NCI-H2029 (cell line): ENCODE measurements at places on chromosomes 16 and 17.

DNA sequence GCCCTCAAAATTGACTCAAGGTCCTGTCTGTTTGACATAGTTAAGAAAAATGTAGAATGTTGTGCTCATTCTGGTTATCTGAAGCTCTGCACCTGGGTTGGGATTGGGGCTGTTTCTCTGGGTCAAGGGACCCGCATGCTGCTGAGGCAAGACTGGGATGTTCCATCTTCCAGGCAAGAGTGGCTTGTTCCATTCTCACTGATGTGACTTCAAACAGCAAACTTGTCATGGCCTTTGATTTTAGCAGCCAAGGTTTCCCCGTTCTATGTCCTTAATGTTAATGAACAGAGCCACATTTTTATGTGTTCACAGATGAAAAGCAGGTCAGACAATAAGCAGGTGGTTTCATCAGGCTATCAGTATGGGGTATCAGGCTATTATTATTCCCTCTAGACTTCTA lies 25.7 kb downstream of the ST6GALNAC1 start:
- no peak for DNase-seq

DNA sequence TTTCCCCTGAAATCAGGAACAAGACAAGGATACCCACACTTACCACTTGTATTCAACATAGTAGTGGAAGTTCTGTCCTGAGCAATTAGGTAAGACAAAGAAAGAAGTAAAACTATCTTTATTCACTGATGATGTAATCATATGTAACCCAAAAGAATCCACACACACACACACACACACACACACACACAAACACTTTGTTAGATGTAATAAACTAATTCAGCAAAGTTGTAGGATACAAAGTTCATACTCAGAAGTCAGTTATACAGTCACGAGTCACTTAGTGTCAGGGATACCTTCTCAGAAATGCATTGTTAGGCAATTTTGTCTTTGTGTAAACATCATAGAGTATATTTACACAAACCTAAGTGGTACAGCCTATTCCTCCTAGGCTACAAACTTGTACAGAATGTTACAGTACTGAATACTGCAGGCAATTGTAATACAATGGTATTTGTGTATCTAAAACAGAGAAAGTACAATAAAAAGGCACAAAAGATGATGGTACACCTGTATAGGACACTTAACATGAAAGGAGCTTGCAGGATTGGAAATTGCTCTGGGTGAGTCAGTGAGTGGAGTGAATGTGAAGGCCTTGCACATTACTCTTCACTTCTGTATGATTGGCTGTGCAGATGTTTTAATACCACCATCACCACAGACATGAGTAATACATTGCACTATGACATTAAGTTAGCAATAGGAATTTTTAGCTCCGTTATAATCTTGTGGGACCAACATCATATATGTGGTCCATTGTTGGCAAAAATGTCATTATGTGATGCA lies 370.1 kb downstream of the ZFHX3 start:
- no peak for DNase-seq

GRCh38 chr16:68332411-68333121 lies 21.7 kb downstream of the PRMT7 start:
- DNase-seq = no peak

DNA sequence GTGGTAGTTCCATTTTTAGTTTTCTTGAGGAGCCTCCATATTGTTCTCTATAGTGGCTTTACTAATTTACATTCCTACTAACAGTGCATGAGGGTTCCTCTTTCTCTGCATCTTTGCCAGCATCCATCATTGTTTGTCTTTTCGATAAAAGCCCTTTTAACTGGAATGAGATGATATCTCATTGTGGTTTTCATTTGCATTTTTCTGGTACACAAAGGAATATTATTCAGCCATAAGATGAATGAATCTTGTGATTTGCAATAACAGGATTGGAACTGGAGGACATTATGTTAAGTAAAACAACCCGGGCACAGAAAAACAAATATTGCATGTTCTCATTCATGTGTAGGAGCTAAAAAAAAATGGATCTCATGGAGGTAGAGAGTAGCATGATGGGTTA lies 31.6 kb downstream of the ITGAM start:
- no peak for DNase-seq

GRCh38 chr17:66431910-66432309 lies 129.5 kb downstream of the PRKCA start:
- no peak for DNase-seq

GRCh38 chr17:59746849-59747445 lies 39.5 kb downstream of the VMP1 start:
- peak; percentile 14 for DNase-seq

DNA sequence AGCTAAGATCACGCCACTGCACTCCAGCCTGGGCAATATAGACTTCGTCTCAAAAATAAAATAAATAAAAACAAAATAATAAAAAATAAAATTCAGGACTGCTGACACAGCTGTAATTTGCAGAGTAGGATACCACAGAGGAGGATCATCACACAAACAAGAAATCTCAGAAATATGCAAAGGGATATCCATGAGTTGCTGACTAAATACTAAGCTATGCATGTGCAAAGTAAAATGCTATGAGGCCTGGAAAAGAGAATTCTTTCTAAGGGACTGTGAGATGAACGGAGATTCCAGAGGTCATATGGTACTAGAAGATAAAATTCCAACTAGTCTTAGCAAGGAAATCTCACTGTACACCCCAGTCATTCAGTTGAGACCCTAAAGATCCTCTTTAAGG lies 74.8 kb downstream of the SLC39A11 start:
- DNase-seq = no peak

DNA sequence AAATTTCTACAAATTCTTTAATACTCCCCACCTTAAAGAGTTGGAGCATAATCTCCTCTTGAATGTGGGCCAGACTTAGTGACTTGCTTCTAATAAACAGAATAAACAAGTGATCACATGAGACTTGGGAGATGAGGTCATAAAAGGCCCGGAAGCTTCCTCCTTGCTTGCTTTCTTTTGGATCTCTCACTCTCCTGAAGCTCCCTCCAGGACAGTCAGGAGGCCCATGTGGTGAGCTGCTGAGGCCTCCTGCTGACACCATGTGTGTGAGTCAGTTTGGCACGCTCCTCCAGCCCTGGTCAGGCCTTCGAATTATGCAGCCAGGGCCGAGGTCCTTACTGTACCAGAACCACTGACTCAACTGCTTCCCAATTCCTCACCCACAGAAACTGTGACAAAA lies 53.2 kb downstream of the NDEL1 start:
- DNase-seq = no peak

- no peak for DNase-seq
Measured at GRCh38 chr16:78415013-78415412, 315.6 kb downstream of the WWOX start.

DNA sequence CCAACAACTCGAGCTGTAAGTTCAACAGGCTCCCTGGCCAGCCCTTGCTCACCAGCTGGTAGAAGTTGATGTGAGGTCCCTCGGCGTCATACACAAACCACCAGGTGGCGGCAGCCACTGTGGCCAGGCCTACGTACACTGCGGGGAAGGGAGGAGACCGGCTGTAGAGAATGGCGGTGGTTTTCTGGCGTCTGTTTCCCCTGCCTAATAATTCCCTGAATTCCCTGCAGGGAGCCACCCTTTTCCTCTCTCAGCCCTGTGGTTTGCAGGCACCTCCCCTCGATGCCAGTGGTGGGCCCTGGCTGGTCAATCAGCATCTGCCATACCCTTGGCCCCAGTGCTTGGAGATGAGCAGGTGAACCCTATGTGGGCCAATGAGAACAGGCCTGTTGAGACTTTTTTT lies 18.9 kb upstream of the P2RX1 start:
- no peak for DNase-seq

DNA sequence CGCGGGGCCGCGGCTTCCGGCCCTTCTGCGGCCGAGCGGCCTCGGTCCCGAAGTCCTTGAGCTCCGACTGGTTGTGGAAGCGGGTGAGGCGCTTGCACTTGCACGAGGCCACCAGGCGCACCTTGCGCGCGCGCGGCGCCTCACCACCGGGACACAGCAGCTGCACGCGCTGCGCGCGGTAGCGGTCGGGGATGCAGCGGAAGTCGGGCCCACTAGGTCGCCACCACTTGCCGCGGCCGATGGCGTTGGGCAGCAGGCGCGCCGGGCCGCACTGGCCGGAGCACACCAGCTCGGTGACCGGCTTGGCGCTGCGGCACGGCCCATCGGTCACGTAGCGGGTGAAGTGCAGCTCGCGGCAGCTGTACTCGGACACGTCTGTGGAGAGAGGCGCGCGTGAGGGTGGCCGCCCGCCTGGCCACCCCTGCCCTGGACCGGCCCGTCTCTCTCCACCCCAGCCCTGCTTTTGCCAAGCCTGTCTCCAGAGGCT lies 3.2 kb downstream of the SOST start:
- DNase-seq = no peak

DNA sequence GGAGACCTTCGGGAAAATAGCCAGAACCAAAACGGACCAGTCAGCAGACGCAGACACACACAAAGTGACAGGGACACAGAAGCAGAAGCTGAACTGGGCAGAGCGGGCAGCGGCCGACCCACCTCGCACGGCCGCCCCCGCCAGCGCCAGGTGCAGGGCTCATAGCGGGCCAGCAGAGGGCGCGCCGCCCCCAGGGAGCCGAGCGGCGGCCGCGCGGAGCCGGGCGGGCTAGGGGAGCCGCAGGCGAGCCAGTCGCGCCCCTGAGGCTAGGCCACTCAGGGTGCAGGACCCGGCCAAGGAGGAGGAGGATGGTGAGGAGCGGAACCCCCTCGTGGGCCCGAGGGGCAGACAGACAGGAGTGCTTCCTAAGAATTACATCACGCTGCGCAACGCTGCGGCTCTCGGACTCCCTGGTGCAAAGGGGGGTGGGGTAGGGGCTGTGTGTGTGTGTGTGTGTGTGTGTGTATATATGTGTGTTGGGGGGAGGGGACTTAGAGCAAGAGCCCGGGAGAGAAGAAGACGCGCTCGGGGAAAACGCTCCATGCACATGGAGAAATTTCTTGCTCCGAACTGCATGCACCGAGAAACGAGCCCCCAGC lies 913 bp upstream of the NOG start:
- DNase-seq = peak; percentile 39

- DNase-seq = no peak
Measured at GRCh38 chr17:47220531-47220999, 11.4 kb downstream of the MYL4 start.

GRCh38 chr17:80109066-80109660 lies 7.8 kb downstream of the GAA start:
- DNase-seq = no peak

DNA sequence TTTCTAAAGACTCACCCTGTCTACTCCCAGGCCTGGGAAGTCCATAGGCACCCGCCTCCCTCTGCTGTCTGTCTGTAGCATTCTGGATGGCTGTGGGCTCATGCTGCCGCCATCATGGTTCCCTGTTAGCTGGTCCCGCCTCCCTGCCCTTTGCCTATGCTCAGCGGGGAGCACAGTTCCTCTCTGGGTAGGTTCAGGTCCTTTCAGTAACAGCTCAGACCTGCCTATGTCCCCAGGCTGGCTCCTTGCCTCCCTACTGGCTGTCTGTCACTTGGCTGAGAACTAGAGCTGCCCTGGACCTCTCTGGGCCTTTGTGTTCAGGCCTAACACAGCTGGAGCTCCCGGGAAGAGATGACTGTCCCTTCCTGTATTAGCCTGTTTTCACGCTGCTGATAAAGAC lies 317.9 kb downstream of the SNX29 start:
- DNase-seq = no peak
